ENCODE measurements at places on chromosomes 12 and 14.
A peak's percentile ranks its signal among the peaks of the same experiment; 100 is the strongest.

GRCh38 chr14:75184492-75184891 lies 8.1 kb upstream of the TMED10 start:
- peak; percentile 74 for DNase-seq

GRCh38 chr12:18923721-18924120 lies 185.8 kb downstream of the CAPZA3 start:
- DNase-seq = no peak

DNA sequence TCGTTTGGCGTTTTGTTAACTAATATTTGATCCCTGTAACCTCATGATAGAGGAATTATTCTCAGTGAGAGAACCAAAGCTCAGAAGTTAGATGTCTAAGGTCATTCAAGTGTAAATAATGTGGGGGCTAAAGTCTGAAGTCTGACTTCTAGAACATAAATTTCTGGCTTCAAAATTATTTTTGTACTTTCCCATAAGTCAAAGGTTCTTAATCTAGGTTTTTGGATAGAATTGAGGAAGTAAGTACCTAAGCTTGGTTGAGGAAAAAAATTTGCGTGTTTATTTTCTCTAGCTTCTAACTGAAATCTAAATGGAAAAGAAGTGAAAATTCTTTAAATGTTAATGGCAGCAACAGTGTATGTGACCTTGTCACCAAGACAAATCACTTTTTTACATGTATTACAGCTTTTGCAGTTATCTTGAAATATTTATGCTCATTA lies 2.3 kb downstream of the LARP4 start:
- no peak for DNase-seq

- DNase-seq = peak; percentile 46
Measured at GRCh38 chr12:9648701-9649531, 20.6 kb upstream of the CLEC2D start.

DNA sequence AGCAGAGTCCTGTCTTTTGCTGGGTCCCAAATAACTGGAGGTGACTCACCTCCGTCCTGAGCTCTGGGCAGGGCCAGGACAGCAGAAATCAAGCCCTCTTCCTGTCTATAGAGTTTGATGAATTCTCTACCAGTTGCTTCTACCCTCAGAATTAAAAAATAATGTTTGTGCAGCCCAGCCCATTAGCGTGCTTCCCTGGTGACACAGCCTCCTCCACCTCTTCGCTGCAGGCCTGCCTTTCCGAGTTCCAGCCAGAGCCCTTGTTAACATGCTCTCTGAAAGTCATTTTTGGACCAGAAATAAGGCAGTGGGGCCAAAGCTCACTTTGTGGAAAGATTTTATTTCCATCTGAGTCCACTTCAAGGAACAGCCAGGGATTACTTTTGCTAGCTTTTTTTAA lies 94.0 kb downstream of the TBX5 start:
- DNase-seq = peak; percentile 65

DNA sequence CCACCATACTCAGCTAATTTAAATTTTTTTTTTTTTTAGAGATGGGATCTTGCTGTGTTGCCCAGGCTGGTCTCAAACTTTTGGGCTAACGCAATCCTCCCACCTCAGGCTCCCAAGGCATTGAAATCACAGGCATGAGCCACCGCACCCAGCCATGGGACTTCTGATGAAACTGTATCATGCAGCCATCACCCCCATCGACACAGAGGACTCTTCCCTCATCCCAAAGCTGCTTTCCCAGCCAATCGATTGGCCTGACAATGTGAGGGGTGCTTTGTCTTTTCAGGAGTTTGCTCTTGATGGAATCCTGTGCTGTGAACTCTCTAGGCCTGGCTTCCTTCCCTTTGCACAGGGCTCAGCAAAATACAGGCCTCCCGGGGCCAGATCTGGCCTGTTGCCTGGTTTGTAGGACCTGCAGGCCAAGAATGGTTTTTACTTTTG lies 59.6 kb upstream of the NCOR2 start:
- DNase-seq = peak; percentile 88

DNA sequence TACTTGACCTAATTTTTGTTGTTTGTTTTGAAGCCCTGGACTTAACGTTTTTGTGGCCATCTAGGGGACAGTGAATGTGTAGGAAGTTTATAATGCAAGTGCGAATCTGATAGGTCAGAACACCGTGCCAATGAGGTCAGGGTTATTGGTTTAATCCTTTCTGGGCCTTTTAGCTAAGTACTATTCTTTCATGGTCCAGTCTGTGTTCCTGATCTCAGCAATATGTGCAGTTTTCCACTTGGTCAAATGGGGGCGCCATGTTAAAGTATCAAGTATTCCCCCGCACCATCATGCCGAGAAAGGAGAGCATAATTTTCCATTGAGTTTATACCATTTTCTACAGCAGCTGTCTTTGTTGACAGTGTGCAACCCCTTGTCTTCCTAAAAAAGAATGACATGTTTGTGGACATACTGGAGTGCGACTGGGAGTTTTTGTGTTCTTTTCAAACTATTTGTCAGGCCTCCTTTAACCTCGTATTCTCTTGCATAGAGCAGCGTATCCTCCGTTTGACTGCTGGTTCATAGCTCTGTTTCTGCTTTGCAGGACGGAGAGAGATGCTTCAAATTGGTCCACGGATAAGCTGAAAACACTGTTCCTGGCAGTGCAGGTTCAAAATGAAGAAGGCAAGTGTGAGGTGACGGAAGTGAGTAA lies 1.3 kb downstream of the AHSA1 start:
- DNase-seq = peak; percentile 85

Data from fibroblast of the aortic adventitia (primary cell).